ENCODE measurements at places on chromosomes 11 and 22.
A peak's percentile ranks its signal among the peaks of the same experiment; 100 is the strongest.

DNA sequence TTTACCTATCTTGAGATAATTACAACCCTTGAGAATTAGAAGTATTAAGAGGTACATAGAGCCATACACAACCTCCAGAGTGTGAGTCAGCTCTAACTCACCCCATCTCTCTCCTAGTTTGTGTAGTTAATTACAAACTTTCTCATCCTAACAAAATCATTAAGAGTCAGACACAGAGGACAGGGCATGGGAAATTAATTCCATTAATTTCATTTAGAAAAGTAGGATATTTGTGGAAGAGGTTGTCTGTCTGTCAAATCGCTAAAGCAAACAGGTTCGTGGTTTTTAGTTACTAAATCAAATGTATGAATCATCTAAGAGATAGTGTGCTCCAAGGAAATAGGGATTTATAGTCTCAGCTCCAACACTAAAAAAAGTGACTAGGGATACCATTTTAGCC is 1261.4 kb upstream of the TENM4 start:
- DNase-seq, result no peak

DNA sequence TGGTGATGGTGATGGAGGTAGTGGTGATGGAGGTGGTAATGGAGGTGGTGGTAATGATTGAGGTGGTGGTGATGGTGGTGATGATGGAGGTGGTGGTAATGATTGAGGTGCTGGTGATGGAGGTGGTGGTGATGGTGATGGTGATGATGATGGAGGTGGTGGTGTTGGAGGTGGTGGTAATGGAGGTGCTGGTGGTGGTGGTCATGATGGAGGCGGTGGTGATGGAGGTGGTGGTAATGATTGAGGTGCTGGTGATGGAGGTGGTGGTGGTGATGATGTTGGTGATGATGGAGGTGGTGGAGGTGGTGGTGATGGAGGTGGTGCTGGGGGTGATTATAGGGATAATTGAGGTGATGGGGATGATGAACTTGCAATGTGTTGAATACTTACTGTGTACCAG is 79.9 kb downstream of the MPPED1 start:
- DNase-seq, result no peak

DNA sequence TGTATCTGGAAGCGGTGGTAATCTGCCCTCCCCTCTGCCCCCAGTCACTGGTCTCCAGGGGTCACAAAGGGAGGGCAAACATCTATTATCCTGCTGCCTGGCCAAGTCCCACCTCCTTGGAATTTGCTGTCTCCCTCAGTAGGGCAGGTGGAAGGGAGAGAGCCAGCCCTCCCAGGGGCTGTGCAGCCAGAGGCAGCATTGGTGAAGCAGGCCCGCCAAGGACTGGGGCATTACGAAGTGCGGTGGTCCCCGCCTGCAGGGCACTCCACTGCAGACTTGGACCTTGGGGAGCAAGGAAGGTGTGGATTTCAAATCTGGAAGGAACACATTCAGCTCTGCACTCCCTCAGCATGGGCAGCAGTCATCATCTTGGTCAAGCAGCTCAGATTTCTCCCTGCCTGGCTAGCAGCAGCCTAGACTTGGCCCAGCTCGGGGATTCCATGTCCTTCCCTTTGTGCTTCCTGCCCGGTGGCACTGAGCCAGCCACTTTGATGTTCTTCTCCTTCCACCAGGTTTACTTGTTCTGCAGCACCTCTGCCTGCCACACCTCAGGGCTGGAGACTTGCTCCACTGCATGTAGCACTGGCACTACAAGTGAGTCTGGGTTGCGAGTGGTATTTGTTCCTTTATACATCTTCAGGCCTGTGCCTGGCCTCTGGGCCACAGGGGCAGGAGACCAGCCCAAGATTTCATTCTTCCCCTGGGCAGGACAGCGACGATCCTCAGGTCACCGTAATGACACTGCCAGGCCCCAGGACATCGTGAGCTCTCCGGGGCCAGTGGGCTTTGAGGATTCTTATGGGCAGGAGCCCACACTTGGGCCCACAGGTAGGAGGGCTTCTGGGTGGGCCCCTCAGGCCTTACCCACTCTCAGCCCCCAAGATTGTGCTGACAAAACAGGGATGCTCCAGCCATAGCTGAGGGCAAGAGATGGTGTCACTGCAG is 7.4 kb downstream of the ZP1 start:
- no peak for DNase-seq

- no peak for DNase-seq
Observed at GRCh38 chr11:65973439-65974110, 12.0 kb downstream of the SART1 start.

DNA sequence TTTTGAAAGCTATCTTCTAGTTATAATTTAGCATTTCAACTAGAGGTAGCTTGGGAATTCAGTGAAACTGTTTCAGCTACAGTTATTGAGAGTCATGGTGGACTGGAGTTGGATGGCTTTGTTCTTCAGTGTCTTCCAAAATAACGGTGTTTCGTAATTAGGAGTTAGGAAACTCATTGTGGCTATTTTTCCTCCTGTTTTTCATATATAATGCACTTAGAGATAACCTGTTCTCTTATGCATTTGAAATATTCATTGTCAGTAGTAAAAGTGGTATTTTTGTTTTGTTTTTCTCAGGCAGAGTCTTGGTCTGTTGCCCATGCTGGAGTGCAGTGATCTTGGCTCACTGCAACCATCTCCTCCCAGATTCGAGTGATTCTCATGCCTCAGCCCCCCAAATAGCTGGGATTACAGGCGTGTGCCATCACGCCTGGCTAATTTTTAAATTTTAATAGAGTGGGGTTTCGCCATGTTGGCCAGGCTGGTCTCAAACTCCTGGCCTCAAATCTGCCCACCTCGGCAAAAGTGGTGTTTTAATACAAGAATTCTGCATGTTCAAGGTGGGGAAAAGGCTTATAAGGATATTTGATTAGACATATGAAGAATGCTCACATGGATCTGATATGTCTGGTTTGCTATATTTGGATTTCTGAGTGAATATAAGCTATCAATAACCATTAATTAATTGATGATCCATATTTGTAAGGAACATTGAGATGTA is 12.7 kb downstream of the PDHX start:
- DNase-seq, result no peak

DNA sequence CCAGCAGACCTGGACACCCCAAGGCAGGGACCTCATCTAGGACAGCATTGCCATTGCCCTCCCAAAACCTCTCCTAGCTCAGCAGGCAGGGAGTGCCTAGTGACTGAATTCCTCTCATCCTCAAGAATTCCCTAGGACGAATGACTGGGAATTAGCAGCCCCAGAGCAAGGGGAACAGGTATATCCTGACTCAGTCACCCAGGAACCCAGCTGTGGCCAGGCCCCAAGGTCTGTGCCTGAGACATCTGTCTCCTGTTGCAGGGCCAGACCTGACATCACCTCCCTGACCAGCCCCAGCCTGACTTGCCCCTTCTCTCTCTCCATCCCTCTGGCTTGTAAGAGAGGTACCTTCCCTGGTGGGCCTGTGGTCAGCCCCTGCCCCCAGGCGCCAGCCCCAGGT is 39.0 kb upstream of the SUSD2 start:
- no peak for DNase-seq

DNA sequence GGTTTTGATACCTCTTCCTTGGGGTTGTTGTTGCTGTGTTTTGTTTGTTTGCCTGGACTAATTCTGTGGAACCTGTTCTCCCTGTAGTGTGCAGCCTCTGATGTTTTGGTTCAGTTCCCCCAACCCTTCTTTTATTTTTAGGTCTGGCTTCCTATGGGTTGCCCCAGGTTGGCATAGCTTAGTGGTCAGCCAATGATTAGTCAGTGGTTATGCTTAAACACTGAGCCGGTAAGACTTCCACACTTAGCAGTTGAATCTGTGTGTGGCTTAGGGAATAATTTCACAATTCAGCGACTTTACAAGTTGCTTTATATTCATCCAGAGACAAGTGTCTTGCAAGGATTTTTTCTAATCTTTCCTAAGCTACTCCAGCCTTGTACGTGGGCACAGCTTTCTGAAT is 78.6 kb upstream of the CLPB start:
- DNase-seq, result peak; percentile 69
